ENCODE measurements at places on chromosomes 4 and X.

- no peak for DNase-seq
Observed at GRCh38 chr4:29540439-29541102, 1179.6 kb upstream of the PCDH7 start.

GRCh38 chrX:100883654-100884053, 9.5 kb upstream of the NOX1 start:
- DNase-seq, result no peak

GRCh38 chr4:122766950-122767349, 34.4 kb downstream of the BBS12 start:
- no peak for DNase-seq

DNA sequence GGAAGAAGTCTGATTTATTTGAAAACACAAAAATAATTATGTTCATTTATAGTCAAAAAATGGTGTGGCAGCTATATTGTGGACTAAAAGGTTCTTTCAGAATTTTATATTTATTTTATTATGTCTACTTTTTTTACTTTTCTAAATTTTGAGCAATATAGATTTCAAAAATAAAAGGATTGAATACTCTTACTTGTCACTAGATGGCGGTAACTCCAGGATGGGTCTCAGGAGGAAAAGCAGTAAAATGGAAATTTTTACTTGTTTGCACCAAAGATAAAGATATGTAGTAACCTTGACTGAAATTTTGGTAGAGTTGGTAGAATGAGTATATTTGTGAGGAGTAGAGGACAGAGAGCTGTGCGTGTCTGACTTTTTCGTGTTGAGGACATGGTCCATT, 14.5 kb upstream of the DACH2 start:
- no peak for DNase-seq
